Mononuclear cell (primary cell): ENCODE measurements at places on chromosomes 16 and 17. TPM values are rescaled to one million over a fixed set of nuclear protein-coding genes. Genes with fewer than 3 reads are reported as not detected.

Gene SCRN2
- total RNA-seq, result 11.2 TPM

Gene PARD6A
- total RNA-seq, result 3.0 TPM

Gene EVI2A
- 156 TPM for total RNA-seq

Gene TMED6
- 1.0 TPM for total RNA-seq

Gene TIGD7
- 3.7 TPM for total RNA-seq

Gene BRICD5
- 0.84 TPM for total RNA-seq

Gene CFAP97D1
- total RNA-seq, result not detected

Gene TTYH2
- total RNA-seq, result 8.5 TPM

Gene WSCD1
- total RNA-seq, result 0.21 TPM

Gene AATK
- 2.0 TPM for total RNA-seq

Gene TAC4
- not detected for total RNA-seq

Gene KIF2B
- total RNA-seq, result not detected

Gene PLK1
- total RNA-seq, result 0.84 TPM

Gene HSPB9
- not detected for total RNA-seq

Gene FOXC2
- not detected for total RNA-seq

Gene GJD3
- 0.21 TPM for total RNA-seq

Gene ADAD2
- not detected for total RNA-seq

Gene CSH1
- not detected for total RNA-seq

Gene ADGRG3
- 1.7 TPM for total RNA-seq

Gene MT4
- not detected for total RNA-seq

Gene TBC1D3L
- 2.9 TPM for total RNA-seq

Gene NPIPA5
- 2.0 TPM for total RNA-seq

Gene SPN
- 29.7 TPM for total RNA-seq

Gene CD7
- total RNA-seq, result 48.5 TPM

Gene GRAPL
- 5.1 TPM for total RNA-seq

Gene KRTAP9-7
- not detected for total RNA-seq

Gene TOM1L1
- 1.3 TPM for total RNA-seq

Gene CTF1
- 0.21 TPM for total RNA-seq

Gene CDT1
- 0.42 TPM for total RNA-seq

Gene RPRML
- total RNA-seq, result not detected

Gene TBC1D26
- total RNA-seq, result 0.10 TPM

Gene HOXB4
- total RNA-seq, result 0.31 TPM

Gene GUCY2D
- total RNA-seq, result 0.10 TPM

Gene GLP2R
- total RNA-seq, result not detected

Gene BICDL2
- 0.10 TPM for total RNA-seq
